ENCODE measurements at places on chromosomes 5 and 9. TPM values are rescaled to one million over a fixed set of nuclear protein-coding genes. Genes with fewer than 3 reads are reported as not detected.

GRCh38 chr9:8633784-8634183, 834.2 kb upstream of the DMAC1 start:
- no peak for DNase-seq
- H3K36me3 ChIP-seq, result no peaks in the 10 kb centered on the region
- H3K27me3 ChIP-seq, result no peaks in the 10 kb centered on the region
- H3K4me1 ChIP-seq, result no peaks in the 10 kb centered on the region

Gene PLPP7
- 1.1 TPM for total RNA-seq

Gene TSC1
- 42.5 TPM for total RNA-seq

- H3K4me3 ChIP-seq, result no peak overlapping the region
- peaks cover 12% of the 10 kb centered on the region for H3K27me3 ChIP-seq
- no peak for DNase-seq
- H3K27ac ChIP-seq, result no peak overlapping the region
- H3K4me1 ChIP-seq, result peaks cover 50% of the 10 kb centered on the region
Measured at GRCh38 chr5:169303119-169303515, 2.2 kb upstream of the SLIT3 start.

- H3K4me1 ChIP-seq, result peaks cover 8% of the 10 kb centered on the region
- H3K36me3 ChIP-seq, result peaks cover 38% of the 10 kb centered on the region
- DNase-seq, result no peak
- H3K4me3 ChIP-seq, result no peak overlapping the region
Measured at GRCh38 chr5:14685757-14686156, 21.2 kb downstream of the OTULIN start.

GRCh38 chr9:13919401-13919800, 394.5 kb downstream of the NFIB start:
- H3K36me3 ChIP-seq, result no peaks in the 10 kb centered on the region
- no peak for DNase-seq
- no peak overlapping the region for H3K27ac ChIP-seq
- H3K4me3 ChIP-seq, result no peak overlapping the region

GRCh38 chr5:54217826-54218503, 92.4 kb downstream of the ARL15 start:
- no peak overlapping the region for H3K27ac ChIP-seq
- H3K4me1 ChIP-seq, result peaks cover 9% of the 10 kb centered on the region
- no peaks in the 10 kb centered on the region for H3K27me3 ChIP-seq
- H3K4me3 ChIP-seq, result no peak overlapping the region
- no peaks in the 10 kb centered on the region for H3K36me3 ChIP-seq
- DNase-seq, result no peak

DNA sequence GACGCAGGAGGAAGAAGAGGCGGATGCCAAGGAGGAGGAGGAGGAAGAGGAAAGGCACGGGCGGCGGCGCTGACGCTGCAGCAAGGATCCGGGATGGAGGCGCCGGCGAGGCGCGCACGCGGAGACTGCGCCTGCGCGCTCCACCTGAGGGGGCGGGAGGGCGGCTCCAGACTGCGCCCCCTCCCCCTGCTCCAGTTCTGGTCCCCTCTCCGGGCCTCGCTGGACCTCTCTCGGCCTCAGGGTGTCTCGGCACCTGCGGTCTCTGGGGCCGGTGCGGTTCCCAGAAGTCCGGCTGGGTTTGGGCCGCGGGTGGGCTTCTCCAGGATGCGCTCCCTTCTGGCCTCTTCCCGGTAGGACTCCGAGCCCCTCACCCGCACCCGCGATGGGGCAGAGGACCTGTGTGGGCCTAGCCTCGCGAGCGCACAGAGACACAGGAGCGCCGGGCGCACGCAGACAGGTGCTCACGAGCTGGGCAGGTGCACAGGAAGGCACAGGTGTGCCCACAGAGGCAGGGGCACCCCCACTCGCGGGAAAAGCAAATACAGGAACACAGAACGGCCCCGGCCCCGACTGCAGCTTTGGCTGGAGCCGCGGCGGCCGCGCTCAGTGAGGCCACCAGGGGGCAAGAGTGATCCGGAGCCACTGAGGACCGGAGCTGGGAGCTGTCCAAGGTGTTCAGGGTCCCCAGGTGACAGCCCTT, at the start of gene NPDC1:
TSS of gene NPDC1 (minus strand) at position 90 of the 700 bp plus-strand sequence. CDS start 188 bp downstream, outside the sequence.
- H3K4me1 ChIP-seq, result peaks cover 14% of the 10 kb centered on the region
- H3K27me3 ChIP-seq, result peaks cover 7% of the 10 kb centered on the region
- no peaks in the 10 kb centered on the region for H3K36me3 ChIP-seq
- no peak for DNase-seq

Gene UBE2QL1
- 0.17 TPM for total RNA-seq
